ENCODE measurements at places on chromosomes 4 and X.

DNA sequence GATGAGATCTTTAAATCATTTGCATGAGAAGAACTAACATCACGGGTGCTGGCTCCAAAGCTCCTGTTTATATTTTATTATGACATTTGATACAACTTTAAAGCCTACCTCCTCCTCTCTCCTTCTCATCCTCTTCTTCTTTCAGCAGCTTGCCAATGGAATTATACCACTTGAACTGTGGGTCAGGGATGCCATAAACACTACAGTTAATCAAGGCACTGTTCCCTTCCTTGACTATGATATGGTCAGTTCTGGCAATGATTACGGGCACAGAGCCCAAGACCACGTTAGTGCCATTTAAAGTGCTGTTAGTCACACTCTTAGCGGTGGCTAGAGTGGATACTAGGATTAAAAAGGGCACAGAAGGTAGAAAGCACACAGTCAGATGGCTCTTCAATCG is 20.7 kb downstream of the MFAP3L start:
- no peak for DNase-seq

- no peak for DNase-seq
Measured at GRCh38 chrX:16979226-16979625, 32.8 kb downstream of the REPS2 start.

DNA sequence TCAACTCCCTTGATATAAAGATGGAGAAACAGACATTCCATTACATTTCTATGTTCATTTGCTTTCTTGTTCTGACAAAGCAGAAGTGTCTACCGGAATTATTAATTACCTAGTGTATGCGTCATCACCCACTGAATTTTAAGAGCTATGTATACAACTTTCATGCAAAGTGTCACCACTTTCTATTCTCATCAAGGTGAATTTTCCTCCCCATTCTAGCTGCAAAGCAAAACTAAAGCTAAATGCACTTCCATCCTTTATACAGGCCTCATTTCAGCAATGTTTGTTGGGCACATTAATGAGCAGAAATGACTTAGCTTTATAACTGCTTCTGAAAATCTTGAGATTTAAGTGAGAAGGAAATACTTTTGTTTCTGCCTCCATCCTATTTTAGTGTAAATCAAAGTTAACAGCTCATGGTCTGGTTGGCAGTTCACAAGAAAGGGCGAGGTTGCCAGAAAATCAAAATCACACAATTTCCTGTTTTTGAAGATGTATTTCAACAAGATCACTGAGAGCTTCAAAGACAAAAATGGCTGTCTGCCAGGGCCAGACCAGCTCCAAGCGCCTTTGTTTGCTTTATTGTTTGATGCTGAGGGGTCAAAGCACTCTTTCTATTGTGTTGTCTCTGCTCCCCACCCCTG is 7.2 kb upstream of the FAM9C start:
- peak; percentile 93 for DNase-seq

GRCh38 chrX:63761639-63762038 is 23.4 kb downstream of the ARHGEF9 start:
- DNase-seq = peak; percentile 12

GRCh38 chrX:73839152-73839551 is 276.2 kb downstream of the CHIC1 start:
- DNase-seq = no peak

DNA sequence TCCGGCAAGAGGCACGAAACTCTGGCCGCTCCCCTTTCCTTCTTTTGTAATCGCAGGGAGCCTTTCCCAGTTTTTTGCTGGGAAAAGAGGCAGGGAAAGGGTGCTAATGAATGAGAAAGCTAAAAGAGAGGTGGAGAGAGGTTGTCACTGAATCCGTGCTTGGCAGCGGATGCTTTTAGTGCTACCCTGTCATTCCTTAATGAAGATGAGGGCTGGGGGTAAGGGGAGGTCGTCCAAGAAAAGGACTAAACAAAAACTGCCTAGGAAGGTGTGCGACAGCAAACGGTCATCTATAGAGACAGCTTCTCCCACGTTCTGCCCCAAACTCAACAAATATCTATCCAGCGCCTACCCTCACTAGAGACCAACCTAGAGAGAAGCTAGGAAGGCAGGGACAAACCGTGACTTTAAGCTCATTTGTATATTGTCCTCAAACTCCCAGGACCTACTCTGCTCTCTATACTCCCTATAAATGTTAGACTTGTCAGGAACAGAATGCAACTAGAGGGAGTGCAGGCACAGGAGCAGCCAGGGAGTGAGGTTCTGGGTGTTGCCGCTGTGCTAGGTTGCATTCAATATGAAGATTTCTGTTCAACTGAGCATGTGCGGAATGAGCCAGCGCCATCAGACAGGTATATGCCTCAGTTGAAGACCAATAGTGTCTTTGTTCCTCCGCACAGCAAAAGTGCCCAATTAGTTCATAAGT is 777 bp upstream of the CASK start:
- peak; percentile 43 for DNase-seq

DNA sequence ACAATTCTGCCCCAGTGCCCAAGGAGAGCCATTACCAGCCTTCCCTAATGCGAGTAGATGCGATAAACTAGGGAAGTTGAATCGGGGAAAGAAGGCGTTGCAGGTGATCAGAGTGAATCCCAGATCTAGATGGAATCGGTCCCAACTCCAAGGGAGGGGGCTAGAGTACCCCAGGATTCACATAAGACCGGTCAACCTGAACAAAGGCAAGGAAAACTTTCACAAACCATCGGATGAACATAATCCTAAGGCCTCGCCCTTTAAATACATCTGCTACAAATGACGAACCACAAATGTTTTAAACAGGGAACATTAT is 11.2 kb upstream of the ZCCHC13 start:
- DNase-seq = no peak

- DNase-seq = no peak
Measured at GRCh38 chr4:38268108-38268820, 308.1 kb downstream of the PTTG2 start.

- no peak for DNase-seq
Measured at GRCh38 chr4:1192493-1193205, 20.3 kb upstream of the SPON2 start.

DNA sequence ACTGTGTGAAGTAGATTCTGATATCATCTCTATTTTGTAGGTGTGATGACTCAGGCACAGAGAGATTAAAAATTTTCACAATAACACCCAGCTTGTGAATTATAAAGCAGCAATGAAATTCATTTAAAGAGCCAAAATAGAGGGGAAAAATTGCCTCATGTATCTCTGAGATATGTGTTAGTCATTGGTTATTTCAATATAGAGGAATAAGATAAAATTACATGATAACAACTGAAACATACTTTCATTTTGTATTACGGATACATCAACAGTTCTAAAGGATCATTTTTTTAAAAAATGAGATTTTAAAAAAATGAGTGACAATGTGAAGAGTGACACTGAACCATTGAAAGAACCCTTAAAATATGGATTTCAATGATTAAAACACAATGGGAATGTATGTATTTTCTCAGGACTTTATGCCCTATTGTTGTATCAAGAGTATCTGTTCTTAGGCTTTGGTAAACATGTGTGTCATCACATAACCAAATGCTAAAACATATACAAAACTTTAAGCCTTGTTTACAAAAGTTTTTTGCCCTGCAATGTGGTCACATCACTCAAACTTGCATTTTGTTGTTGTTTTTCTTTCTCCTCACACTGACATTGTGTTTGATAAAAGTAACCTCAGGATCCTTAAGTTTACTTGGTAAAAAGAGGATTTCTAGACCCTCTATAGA is 221.3 kb downstream of the ANTXR2 start:
- DNase-seq = no peak

- no peak for DNase-seq
Measured at GRCh38 chr4:87961993-87962392, 13.5 kb upstream of the SPP1 start.

GRCh38 chr4:26634237-26634636 is 50.4 kb downstream of the TBC1D19 start:
- DNase-seq = no peak

- DNase-seq = peak; percentile 5
Measured at GRCh38 chrX:38985375-38985774, 184.1 kb downstream of the MID1IP1 start.

DNA sequence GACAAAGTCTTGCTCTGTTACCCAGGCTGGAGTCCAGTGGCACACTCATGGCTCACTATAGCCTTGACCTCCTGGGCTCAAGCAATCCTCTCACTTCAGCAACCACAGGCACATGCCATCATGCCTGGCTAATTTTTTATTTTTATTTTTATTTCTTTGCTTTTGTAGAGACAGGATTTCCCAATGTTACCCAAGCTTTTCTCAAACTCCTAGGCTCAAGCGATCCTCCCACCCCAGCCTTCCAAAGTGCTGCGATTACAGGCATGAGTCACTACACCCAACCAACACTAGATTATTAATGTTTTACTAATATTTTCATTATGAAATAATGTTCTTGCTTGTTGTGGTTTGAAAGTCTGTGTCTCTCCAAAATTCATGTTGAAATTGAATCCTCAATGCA is 5.2 kb upstream of the ACTRT1 start:
- no peak for DNase-seq

DNA sequence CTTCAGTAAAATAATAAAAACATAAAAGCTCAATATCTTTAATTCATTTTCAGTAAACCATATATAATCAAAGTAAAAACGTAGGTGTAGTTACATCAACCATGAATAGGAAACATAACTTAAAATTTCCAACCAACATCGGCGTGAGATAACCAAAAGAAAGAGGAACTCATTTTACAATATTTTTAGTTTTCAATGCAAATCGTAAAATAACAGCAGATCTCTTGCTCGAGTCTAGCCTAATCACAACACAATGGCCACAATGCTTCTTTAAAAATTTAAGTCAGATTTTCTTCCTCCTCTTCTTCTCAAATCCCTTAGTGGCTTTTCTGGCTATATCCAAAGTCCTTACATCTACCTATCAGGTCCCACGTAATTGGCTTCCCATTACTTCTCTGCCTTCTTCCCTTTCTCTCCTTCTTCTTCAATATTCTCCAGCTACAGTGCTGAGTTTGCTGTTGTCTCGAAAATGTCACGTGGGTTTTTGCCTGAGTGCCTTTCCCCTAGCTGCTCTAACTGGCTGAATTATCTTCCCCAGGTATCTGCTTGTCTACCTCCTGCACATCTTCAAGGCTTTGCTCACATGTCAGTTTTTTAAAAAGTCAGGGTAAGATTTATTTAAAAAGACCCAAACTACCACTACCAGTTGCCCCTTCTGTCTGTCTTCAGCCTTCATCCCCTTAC is 90.9 kb upstream of the BANK1 start:
- DNase-seq = no peak

DNA sequence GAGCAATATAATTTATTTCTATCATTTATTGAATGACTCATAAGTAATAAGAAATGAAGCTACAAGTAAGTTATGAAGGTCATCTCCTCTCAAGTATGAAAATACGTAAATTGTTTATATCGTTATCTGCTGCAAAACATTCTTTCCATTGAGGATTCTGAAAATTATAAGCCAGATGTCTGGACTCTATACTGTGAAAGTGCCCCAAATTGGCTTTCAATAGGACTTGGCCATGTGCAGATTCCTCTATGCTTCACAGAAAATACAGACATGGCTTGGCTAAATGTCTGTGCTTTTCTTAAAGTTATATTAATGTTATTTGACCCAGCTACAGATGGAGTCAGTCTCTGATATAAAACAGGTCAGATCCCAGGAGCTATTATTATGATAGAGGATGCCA is 2109.9 kb upstream of the AGA start:
- DNase-seq = no peak

DNA sequence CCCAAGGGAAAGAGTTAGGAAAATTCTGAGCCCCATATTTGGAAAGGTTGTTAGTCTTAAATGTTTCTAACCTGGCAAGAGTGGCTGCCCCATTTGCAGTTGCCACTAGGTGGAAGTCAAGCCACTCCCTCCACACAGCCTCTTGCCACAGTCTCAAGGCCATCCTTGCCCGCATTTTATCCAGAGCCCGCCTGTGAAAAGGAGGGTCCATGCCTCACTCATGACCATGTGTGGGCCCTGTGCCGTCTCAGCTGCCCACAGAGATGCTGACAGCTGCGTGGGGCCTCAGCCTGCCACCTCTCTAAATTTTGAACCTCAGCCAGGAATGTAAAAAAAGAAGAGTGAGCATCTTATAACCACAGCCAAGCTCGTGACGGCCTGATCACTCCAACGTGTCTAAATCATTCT is 201.5 kb upstream of the FAM241A start:
- DNase-seq = peak; percentile 19

DNA sequence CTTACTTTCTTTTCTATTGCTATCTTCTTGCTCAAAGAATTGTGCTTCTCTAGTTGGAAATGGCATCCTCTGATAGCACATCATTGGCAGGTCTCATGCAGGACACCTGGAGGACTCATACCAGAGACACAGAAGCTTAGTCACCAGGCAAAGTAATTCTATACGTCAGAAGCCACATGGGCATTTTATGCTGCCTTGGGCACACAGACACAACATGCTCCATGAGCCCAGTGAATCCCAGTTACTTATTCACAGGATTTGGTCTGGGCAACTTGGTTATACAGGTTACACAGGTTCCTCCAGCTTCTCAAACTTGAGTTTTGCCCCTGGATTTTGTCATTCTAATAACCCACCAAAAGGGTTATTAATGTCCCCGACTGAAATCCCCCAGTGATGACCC is 7.1 kb downstream of the RASSF6 start:
- no peak for DNase-seq
